ENCODE measurements at places on chromosomes 3 and 15. TPM values are rescaled to one million over a fixed set of nuclear protein-coding genes. Genes with fewer than 3 reads are reported as not detected.

FANCD2OS gene
- not detected for total RNA-seq

STRIT1 gene
- 0.38 TPM for total RNA-seq

VIPR1 gene
- total RNA-seq, result 11.3 TPM

WDR49 gene
- 3.2 TPM for total RNA-seq

DNA sequence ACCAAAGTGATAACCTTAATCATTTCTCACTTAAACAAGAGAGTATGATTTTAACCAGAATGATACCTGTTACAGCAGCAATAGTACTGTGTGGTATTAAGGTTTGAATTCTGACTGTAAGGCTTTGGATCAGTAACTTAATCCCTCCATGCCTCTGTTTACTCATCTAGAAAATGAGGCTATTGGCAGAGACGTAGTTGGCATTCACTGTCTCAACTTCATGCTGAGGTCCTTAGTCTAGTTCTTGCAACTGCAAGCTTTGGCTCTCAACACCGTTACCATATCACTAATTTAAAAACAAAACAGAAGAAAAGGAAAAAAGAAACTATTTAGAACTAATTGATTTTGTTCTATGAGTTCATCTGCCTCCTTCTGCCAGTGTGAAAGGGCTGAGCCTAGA lies 875.4 kb downstream of the MCTP2 start:
- no peaks in the 10 kb centered on the region for H3K27me3 ChIP-seq
- DNase-seq, result no peak
- no peaks in the 10 kb centered on the region for H3K4me1 ChIP-seq

GRCh38 chr3:115693868-115694267 lies 70.6 kb downstream of the GAP43 start:
- DNase-seq, result no peak
- H3K27me3 ChIP-seq, result no peaks in the 10 kb centered on the region
- H3K4me1 ChIP-seq, result peaks cover 2% of the 10 kb centered on the region
- H3K4me3 ChIP-seq, result no peak overlapping the region

DNA sequence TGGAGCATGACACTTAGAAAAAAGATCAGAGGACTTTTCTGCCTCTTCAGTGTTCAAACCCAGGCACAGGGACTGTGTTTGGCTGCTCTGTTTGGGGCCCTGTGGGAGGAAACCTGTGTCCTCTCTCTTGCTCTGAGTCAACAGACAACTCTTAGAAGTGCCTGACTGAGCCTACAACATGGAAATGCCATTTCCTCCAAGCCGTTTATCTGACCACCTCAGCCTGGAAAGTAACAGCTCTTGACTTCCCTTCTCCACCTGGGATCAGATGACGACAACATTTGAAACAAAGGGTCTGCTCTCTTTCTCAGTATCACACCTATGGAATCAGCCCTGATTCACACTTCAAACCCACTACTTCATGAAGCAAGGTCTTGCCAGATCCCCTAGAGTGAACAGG lies 91.3 kb upstream of the CTDSPL start:
- no peak overlapping the region for H3K4me3 ChIP-seq
- H3K27ac ChIP-seq, result no peak overlapping the region
- no peaks in the 10 kb centered on the region for H3K4me1 ChIP-seq
- no peaks in the 10 kb centered on the region for H3K36me3 ChIP-seq
- no peaks in the 10 kb centered on the region for H3K27me3 ChIP-seq
- no peak for DNase-seq

DNA sequence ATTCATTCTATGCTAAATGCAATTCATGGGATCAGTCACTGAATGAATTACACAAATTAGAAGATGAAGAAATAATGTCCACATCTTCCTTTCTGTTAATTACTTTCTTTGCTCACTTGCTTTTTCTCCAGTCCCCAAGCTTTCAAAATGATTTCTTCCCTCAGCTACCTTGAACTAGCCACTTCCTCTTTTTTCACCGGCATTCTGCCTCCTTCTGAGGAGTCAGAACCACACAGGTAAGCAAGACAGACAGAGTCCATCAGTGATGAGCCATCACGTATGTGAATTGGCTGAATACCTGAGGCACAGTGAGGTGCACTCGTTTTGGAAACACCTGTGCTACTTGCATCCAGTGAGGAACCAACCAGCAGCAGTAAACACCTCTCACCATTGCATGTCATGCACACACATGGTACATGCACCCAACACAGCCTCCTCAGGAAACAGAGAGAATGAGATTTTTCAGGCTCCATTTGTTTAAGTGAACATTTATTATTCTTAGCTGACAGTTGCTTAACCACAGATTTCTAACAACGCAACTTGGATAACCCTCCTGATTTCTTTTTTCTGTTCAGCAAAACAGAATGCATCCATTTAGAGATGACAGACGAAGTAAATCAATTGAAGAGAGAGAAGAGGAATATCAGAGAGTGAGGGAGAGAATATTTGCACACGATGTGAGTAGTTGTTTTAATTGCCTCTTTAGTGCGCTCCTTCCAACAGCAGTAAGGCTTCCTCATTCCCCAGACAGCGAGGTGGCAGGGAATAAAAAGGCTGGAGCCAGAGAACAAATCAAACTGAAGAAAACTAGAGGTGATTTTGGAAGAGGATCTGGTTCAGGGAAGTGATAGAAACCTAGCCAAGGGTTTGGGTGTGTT lies 69.3 kb downstream of the ARPP21 start:
- no peak for DNase-seq
- no peaks in the 10 kb centered on the region for H3K4me1 ChIP-seq
- H3K27me3 ChIP-seq, result no peaks in the 10 kb centered on the region
- no peak overlapping the region for H3K27ac ChIP-seq
- no peaks in the 10 kb centered on the region for H3K36me3 ChIP-seq
